ENCODE measurements at places on chromosomes 2 and 18.

GRCh38 chr2:172560721-172561120, 4.8 kb downstream of the PDK1 start:
- no peak for DNase-seq

GRCh38 chr2:219759801-219760200, 132.4 kb downstream of the SLC4A3 start:
- DNase-seq: no peak

DNA sequence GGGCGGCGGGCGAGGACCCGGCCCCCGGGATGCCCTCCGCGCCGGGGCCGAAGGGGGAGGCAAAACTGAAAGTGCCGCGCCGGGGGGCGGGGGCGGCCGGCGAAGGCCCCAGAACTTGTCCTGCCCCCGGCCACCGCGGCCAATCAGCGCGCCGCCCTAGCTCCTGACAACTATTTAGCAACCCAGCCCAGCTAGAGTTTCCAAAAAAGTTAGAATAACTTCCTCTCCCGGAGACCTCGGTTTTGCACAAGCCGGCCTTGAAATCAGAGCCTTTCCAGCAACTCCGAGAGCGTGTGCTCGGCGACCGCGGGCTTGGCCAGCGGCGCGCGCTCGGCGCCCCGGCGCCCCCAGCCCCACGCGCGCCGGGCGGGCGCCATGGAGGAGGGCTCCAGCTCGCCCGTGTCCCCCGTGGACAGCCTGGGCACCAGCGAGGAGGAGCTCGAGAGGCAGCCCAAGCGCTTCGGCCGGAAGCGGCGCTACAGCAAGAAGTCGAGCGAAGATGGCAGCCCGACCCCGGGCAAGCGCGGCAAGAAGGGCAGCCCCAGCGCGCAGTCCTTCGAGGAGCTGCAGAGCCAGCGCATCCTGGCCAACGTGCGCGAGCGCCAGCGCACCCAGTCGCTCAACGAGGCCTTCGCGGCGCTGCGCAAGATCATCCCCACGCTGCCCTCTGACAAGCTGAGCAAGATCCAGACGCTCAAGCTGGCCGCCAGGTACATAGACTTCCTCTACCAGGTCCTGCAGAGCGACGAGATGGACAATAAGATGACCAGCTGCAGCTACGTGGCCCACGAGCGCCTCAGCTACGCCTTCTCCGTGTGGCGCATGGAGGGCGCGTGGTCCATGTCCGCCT, at the start of gene TWIST2:
TWIST2 (plus strand) TSS at position 245 of the 850 bp plus-strand sequence; CDS start at position 376, 131 bp downstream.
- peak; percentile 38 for DNase-seq

DNA sequence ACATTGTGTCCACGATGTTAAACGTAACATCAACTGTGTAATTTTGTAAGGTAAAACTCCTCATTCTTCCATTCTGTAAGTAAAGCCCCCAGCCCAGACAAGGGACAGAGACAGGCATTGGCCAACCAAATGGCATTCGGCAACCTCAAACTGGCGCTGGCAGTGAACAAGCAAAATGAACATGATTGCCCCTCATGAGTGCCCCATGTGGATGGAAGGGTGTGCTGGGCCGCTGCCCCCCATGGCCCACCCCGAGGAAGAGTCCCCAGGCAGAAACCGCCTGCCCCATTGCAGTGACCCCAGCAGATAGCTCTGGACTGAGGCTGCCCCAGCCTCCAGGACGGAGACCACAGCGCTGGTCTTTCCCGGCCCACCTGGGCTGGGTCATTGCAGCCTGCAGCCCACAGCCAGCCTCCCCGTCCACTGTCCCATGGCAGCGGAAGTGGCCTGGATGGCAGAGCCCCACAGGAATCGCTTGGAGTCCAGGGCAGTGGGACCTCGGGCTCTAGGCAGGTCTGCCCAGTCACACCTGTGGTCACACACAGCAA, 220.2 kb downstream of the HDAC4 start:
- DNase-seq: no peak

DNA sequence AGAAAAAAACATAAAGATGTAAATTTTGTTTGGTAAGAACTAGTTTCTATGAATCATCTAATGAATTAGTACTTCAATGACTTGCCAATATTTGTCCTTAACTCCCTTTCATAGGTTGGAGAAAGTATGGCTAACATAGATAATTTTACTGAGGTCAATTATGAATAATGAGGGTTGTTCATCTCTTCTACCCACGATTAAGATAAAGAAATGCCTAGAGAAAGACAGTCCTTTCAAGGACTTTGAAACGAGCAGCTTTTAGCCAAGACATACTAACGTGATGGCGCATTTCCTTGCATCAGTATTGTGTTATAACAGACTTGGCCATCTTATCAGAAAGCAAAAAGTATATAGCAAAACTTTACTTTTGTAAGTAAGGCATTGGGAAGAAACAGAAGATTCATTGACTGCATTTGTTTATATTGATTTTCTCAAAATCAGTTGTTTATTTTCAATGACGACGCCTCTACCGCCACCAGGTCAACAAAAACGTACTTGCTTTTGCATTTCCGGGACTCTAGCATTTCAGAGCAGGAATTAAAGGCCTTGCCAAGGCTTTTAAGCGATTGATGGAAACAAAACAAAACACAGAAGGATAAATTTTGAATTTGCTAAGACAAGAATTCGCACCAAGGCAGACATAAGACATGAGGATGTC, 961 bp downstream of the RBM43 start:
- DNase-seq: no peak

DNA sequence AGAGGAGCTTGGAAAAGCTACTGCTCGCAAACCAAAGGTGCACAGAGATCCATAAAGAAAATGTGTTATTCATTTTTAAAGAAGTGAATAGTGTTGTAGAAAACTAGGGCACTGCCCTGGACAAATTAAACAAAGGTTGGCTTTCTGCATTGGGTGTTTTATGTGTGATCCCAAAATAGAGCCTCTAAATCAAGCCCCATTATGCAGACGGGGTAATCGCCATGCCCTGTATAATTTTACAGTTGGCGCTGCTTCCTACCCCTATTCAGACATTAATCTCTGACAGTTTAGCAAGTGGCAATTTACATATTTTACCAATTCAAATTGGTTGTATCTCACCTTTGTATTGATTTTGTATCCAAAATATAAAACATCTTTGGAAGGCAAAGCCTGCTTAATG, 109.1 kb downstream of the PID1 start:
- DNase-seq: no peak

- no peak for DNase-seq
Measured at GRCh38 chr2:17672583-17673317, 80.9 kb downstream of the SMC6 start.

DNA sequence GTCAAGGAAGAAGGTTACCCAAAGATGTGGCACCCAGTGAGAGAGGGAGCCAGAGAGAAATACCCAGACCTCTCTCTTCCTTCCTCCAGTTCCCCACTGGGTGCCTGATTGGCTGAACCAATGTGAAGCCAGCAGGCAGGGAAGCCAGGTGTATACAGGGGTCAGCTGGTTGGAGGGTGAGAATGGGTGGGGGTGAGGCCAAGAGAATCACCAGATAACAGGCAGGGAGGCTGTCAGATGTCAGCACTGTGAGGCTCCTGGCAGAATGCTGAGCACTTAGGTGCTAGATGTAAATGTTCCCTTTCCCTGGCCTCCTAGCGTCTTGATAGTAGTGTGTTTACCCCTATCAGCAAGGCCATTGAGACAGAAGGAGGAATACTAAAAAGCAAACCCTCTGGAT, 104.0 kb upstream of the MGAT5 start:
- DNase-seq: no peak

DNA sequence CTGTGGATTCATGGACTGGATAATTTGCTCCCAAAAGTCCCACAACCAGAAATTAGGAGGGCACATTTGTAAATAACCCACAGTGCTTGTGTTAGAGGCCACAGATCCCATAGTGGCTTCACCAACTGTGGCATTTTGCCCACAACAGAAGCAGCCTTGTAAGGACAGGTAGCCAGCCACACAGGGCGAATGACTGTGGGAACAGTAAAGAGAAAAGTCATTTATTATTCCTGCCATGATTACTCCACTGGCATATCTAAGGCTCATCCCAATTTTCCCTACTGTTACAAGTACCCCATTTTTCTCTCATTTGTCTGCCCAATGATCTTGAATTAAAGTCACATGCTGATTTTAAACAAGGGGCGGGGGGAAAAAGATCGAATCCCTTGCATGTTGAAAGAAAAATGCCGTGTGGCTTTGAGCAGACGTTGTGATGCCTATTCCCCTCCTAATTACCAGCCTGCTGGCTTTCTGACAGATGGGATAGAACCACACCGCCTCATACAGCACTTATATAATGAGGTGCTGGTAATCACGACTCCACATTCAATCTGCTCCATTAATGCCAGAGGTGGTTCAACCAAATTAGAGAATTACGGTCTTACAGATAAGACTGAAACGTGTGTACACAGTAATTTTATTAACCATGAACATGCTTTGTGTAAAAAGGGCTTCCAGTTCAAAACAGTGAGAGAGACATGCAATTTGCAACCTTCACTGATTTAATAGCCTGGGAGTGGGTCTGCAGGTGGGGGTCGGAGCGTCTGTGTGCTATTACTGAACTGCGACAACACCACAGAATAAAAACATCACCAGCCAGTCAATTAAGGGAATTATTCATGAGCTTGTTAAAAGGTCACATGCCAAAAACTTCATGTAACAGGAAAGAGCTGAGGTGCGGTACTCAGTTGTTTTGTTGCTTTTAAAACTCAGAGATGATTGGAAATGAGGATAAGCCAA, 196.0 kb downstream of the TMEM163 start:
- no peak for DNase-seq

GRCh38 chr2:101778102-101778501, 80.6 kb downstream of the MAP4K4 start:
- no peak for DNase-seq

GRCh38 chr2:182359027-182359989, 67.5 kb downstream of the PDE1A start:
- DNase-seq: no peak

GRCh38 chr2:28580078-28580477, 84.2 kb downstream of the PLB1 start:
- no peak for DNase-seq

DNA sequence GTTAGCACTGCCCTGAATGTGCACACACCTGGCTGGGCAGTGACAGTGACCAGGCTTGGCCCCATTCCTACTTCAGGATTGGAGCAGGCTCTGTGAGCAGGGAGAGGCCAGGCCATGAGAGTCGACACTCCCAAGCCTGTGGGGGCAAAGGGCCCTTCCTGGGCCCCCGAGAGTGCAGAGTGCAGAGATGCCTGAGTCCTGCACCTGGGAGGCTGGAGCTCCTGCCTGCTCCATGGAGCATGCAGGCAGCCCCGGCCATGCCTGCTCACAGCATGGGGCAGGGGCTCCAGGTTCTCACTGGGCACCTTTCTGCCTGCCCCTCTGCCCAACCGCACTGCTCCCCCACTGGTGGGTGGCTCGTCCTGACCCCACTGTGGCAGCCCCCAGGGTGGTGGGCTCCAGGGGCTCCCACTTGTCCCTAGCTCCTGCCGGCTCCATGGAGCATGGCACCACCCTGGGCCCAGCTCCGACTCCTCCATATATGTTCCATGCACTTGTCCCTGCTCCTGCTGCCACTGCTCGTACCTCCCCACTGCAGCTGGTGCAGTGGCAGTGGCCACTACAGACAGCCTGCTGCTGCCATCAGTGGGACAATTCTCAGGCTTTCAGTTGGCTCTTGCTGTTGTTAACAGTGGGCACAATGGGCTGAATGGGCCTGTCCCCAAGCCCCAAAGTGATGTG, 282.0 kb downstream of the RPRM start:
- no peak for DNase-seq

- DNase-seq: no peak
Measured at GRCh38 chr18:60111525-60111924, 211.7 kb downstream of the PMAIP1 start.

DNA sequence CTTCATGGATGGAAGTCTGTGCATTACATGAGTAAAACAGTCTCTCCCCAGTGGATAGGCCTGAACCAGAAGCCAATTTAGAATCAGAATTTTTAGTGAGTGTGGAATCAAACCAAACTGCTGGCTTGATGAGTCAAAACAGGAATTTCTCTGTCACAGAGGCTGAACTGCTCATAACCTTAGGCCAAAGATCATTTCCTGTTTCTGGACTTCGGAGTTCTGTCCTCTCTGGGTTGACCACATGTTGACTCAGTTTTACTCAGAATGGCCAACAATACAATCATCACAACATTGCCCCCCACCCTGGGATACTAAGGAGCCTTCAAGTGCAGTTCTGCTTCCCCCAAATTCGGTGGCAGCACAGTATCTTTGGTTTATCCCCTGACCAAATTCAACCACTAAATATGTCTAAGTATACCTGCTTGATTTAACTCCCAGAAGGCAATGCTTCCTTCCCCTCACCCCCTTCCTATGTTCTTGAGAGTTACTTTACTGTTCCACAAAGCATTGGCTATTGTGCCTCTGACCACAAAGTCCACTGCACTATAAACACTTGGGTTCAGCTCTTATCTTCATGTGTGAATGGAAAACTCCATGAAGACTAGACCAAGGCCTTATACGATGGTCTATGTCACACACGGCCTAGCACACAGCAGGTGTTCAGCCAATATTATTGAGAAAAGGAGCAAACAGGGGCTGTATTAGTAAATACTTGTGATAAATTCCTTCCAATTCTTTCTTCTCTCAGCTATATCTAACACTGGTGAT, 67.8 kb downstream of the NXPH2 start:
- DNase-seq: no peak

DNA sequence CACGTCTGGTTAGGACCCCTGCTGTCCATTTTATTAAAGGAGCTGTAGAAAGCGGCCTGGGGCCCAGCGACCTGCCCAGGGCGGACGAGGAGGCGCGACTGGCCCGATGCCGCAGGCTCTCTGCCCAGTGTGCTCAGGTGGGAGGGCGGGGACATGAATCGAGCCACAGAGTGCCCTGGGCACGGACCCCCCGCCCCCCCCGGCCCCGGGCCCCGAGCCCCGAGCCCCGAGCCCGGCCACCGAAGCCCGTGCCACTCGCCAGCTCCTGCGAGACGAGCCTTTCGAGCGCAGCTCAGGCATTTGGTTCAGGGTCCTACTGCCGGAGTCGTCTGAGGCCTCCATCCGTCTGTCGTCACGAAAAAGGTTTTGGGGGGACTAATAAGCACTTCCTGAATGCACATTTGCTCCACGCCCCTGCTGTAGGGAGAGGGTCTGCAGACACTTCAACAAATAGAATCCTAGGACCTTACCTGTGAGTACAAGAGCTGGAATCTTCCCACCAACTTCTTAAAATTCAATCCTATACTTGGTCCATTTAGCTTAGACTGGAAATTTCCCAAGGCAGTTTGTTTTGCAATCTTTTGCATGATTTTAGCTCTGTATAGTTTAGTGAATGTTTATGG, 602 bp upstream of the ADAM17 start:
- DNase-seq: peak; percentile 39

GRCh38 chr2:207991944-207992343, 33.4 kb downstream of the PLEKHM3 start:
- DNase-seq: no peak

- peak; percentile 69 for DNase-seq
Measured at GRCh38 chr2:241102239-241102803, at the start of gene MTERF4. Gene MTERF4, minus strand, starts transcription at chr2:241102287. Its CDS starts 14 bp downstream, at chr2:241102273.

- no peak for DNase-seq
Measured at GRCh38 chr2:48693066-48693465, 62.5 kb downstream of the LHCGR start.

GRCh38 chr2:36190097-36190496, 165.5 kb upstream of the CRIM1 start:
- DNase-seq: no peak

- DNase-seq: no peak
Measured at GRCh38 chr18:61992285-61992684, 99.5 kb upstream of the RNF152 start.
